Aorta (tissue), 5 donors: ENCODE measurements at places on chromosomes 12 and 14. TPM values are rescaled to one million over a fixed set of nuclear protein-coding genes. Genes with fewer than 3 reads are reported as not detected.

The POMT2 gene
- total RNA-seq, result 23.4 TPM

The TAS2R8 gene
- not detected for total RNA-seq

The DNAH10 gene
- total RNA-seq, result 1.0 TPM

The STXBP6 gene
- total RNA-seq, result 2.8 TPM

The DEPDC4 gene
- total RNA-seq, result 1.5 TPM

The TAS2R10 gene
- 1.8 TPM for total RNA-seq

The SDR9C7 gene
- 0.48 TPM for total RNA-seq

The CCDC38 gene
- not detected for total RNA-seq

The LMO3 gene
- 28.2 TPM for total RNA-seq

The BAZ1A gene
- 26.6 TPM for total RNA-seq

The HOXC11 gene
- not detected for total RNA-seq

- H3K4me3 ChIP-seq, result no peak overlapping the region
- H3K27ac ChIP-seq, result no peak overlapping the region
- no peaks in the 10 kb centered on the region for H3K27me3 ChIP-seq
- H3K4me1 ChIP-seq, result no peaks in the 10 kb centered on the region
- DNase-seq, result no peak
Measured at GRCh38 chr12:129687731-129688130, 216.1 kb downstream of the TMEM132D start.

DNA sequence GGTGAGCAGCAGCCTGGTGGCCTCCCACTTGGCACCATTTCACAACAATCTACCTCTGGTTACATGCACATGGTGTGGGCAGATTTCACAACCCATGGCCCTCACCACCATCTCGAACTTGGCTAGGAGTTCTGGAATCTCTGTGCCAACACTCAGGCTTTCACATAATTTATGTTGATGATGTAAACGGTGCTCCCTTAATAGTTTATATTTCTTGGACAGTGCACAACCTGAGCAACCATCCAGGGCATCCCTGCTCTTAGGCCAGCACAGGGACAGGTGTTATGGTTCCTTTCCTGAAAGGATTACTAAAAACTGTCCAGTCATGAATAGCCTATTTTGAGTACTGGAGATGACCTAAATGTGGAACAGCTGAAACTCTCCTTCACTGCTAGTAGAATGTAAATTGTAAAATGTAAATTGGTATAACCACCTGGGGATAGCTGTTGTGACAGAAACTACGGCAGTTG lies 28.6 kb downstream of the ABCB9 start:
- H3K27me3 ChIP-seq, result no peaks in the 10 kb centered on the region
- H3K36me3 ChIP-seq, result no peaks in the 10 kb centered on the region
- no peak overlapping the region for H3K27ac ChIP-seq
- H3K4me1 ChIP-seq, result no peaks in the 10 kb centered on the region

GRCh38 chr14:22280497-22281316 lies 308.3 kb downstream of the DAD1 start:
- no peaks in the 10 kb centered on the region for H3K4me1 ChIP-seq
- no peaks in the 10 kb centered on the region for H3K27me3 ChIP-seq
- no peaks in the 10 kb centered on the region for H3K36me3 ChIP-seq
- no peak overlapping the region for H3K27ac ChIP-seq
- no peak for DNase-seq

GRCh38 chr14:105324080-105324778 lies 9.7 kb downstream of the PACS2 start:
- H3K4me3 ChIP-seq, result no peak overlapping the region
- no peaks in the 10 kb centered on the region for H3K27me3 ChIP-seq
- no peaks in the 10 kb centered on the region for H3K4me1 ChIP-seq
- DNase-seq, result no peak
- no peak overlapping the region for H3K27ac ChIP-seq

GRCh38 chr14:79056879-79057278 lies 886.7 kb downstream of the NRXN3 start:
- no peak overlapping the region for H3K27ac ChIP-seq
- no peaks in the 10 kb centered on the region for H3K27me3 ChIP-seq
- H3K4me1 ChIP-seq, result no peaks in the 10 kb centered on the region
- H3K36me3 ChIP-seq, result no peaks in the 10 kb centered on the region
- no peak for DNase-seq

- no peak overlapping the region for H3K4me3 ChIP-seq
- no peak overlapping the region for H3K27ac ChIP-seq
- H3K36me3 ChIP-seq, result no peaks in the 10 kb centered on the region
Measured at GRCh38 chr14:101064121-101064661, 160.7 kb upstream of the RTL1 start.

DNA sequence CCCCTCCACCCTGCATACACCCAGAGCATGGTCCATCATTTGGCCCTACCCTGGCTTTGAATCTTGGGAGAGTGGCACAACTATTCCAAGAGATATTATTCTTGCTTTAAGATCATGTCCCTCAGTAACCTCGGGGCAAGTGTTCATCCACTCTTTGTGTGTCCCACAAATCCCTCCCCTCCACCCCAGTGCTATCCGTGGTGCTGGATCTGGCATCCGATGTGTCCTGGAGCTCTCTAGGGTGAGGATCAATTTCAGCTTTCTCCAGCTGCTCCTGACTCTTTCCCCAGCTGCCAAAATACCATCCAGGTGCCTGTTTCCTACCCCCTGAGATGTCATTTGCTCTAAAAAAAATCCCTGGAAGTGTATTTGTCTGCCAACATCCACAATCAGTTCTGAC lies 64.8 kb upstream of the CMKLR1 start:
- no peaks in the 10 kb centered on the region for H3K27me3 ChIP-seq
- H3K4me3 ChIP-seq, result no peak overlapping the region
- DNase-seq, result no peak
- no peaks in the 10 kb centered on the region for H3K36me3 ChIP-seq

DNA sequence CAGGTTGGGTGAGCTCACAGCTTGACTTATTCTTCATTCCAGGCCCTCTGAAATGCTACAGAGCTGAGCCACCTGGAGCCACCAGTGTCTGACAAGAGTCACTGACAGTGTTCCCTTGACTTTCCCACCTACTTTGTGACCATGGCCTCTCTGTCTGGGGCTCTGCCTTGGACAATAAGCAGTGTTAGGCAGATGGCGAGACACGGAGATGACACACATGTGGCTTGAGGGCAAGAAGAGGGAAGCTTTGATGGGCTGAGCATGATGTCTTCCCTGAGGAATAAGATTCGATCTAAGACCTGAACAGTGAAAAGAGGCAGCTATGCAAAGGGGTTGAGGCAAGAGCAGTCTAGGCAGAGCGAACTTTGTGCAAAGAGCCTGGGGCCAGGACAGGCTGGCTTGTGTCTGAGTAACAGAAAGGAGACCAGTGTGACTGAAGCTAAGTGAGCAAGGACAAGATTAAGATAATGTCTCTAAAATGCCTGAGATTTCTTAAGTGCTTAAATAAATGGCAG lies 105.5 kb downstream of the NUAK1 start:
- H3K27me3 ChIP-seq, result no peaks in the 10 kb centered on the region
- DNase-seq, result no peak
- H3K4me1 ChIP-seq, result no peaks in the 10 kb centered on the region
- no peaks in the 10 kb centered on the region for H3K36me3 ChIP-seq

DNA sequence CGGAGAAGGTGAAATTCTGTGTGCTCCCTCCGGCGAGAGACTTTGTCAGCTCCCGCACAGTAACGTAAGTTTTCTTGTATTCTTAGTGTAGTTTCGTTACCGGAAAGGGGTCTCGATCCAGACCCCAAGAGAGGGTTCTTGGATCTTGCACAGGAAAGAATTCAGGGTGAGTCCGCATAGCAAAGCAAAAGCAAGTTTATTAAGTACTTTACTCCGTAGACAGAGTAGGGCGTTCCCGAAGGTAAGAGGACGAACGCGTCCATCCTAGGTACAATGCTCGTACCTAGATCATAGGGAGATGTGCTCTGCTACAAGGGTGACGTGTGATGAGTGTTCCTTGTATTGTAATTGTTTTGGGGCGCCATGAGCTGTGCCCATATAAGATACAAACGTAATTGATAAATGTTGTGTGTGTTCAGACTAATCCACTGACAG lies 293 bp downstream of the IFI27L1 start:
- no peaks in the 10 kb centered on the region for H3K27me3 ChIP-seq
- H3K4me3 ChIP-seq, result peak overlapping the region; percentile 53
- H3K27ac ChIP-seq, result no peak overlapping the region
- H3K36me3 ChIP-seq, result no peaks in the 10 kb centered on the region
- H3K4me1 ChIP-seq, result peaks cover 5% of the 10 kb centered on the region

DNA sequence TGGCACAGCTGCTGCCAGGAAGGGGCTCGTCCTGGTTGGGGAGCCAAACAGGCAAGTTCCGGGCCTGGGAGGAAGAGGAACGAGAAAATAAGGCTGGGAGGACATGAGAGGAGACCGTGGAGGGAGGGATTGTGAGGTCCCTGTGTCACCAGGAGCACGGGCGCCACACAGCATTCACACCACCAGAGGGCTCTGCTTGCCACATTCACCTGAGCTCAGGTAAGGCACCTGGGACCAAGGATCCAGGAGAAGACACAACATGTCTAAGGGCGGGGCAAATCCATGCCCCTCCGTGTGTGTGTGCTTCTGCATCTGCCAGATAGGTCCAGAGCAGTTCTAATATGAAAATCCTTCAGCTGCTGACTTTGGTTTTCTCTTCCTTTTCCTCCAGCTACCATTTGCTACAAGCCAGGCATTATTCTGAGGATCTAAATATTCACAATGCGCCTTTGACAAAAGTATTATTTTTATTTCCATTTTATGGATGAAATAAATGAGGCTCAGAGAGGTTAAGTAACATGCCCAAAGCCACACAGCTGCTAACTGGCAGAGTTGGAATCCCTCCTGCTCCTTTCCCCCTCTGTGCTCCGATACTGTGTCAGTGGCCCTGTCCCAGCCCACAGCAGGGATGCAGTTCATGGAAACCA lies 14.6 kb downstream of the RAPGEF3 start:
- H3K27me3 ChIP-seq, result no peaks in the 10 kb centered on the region
- H3K4me1 ChIP-seq, result no peaks in the 10 kb centered on the region
- no peak for DNase-seq

- H3K4me1 ChIP-seq, result no peaks in the 10 kb centered on the region
- no peak overlapping the region for H3K4me3 ChIP-seq
- H3K27ac ChIP-seq, result no peak overlapping the region
- DNase-seq, result no peak
- H3K36me3 ChIP-seq, result no peaks in the 10 kb centered on the region
Measured at GRCh38 chr14:34072921-34073320, 122.0 kb upstream of the EGLN3 start.

GRCh38 chr12:50275556-50275955 lies 7.8 kb downstream of the LIMA1 start:
- no peaks in the 10 kb centered on the region for H3K36me3 ChIP-seq
- no peaks in the 10 kb centered on the region for H3K4me1 ChIP-seq
- DNase-seq, result no peak
- H3K4me3 ChIP-seq, result no peak overlapping the region

DNA sequence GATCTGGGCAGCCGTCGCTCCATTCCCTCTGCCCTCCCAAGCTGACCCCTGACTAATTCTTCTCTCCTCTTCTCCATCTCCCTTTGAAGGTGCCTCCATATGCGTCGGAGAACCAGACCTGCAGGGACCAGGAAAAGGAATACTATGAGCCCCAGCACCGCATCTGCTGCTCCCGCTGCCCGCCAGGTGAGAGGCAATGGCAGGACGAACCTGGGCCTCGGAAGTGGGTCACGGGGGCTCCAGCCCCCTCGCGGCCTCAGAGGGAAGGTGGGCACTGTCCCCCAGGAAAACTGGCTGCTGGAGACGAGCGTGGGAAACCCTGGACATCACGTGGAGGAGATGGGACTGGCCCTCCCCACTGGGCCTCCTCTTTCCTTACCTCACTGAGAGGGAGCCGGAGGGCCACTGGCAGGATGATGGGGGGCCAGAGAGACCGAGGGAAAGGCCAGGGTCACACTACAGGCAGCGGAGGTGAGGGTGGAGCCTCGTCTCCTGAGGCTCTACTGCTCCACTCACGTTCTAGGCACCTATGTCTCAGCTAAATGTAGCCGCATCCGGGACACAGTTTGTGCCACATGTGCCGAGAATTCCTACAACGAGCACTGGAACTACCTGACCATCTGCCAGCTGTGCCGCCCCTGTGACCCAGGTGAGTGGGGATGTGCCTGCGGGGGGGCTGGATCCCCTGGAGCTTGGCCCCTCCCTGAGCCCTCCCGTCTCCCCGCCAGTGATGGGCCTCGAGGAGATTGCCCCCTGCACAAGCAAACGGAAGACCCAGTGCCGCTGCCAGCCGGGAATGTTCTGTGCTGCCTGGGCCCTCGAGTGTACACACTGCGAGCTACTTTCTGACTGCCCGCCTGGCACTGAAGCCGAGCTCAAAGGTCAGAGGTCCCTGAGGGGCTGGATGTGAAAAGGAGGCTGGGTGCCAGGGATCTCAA lies 806 bp downstream of the LTBR start:
- H3K4me1 ChIP-seq, result no peaks in the 10 kb centered on the region
- H3K27ac ChIP-seq, result peak overlapping the region; percentile 31
- H3K27me3 ChIP-seq, result no peaks in the 10 kb centered on the region
- H3K4me3 ChIP-seq, result peak overlapping the region; percentile 48

GRCh38 chr14:29802211-29802610 lies 125.4 kb downstream of the PRKD1 start:
- peaks cover 2% of the 10 kb centered on the region for H3K4me1 ChIP-seq
- no peak overlapping the region for H3K27ac ChIP-seq
- no peaks in the 10 kb centered on the region for H3K27me3 ChIP-seq
- H3K36me3 ChIP-seq, result no peaks in the 10 kb centered on the region

GRCh38 chr12:92134638-92135274 lies 10.9 kb downstream of the BTG1 start:
- peaks cover 4% of the 10 kb centered on the region for H3K4me1 ChIP-seq
- no peak overlapping the region for H3K4me3 ChIP-seq
- H3K27me3 ChIP-seq, result no peaks in the 10 kb centered on the region
- no peak for DNase-seq

DNA sequence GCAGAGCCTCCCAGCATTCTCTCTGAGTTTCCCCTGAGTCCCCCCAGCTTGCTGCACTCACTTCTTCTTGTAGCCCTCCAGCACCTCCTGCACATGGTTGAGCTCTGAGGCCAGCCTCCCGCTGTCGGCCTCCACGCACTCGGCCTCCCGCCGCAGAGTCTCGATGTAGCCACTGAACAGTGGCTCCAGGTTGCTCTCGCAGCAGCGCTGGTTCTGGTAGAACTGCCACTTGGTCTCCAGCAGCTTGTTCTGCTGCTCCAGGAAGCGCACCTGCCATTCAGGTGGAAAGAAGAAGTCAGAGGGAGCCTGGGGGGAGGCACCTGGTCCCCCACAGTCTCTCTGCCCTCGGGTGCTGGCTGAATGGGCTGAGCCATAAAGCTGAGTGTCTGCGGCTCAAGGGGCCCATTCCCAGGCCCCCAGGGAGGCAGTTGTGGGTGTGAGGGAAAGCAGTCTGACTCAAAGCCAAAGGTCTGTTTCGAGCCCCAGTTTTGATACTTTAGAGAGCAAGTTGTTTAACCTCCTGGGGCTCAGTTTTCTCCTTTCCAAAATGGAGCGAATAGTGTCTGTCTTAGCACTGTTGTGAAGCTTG lies 2.3 kb downstream of the KRT85 start:
- no peaks in the 10 kb centered on the region for H3K4me1 ChIP-seq
- H3K4me3 ChIP-seq, result no peak overlapping the region
- H3K27me3 ChIP-seq, result no peaks in the 10 kb centered on the region
- no peak overlapping the region for H3K27ac ChIP-seq
- no peak for DNase-seq
